Activated naive CD4-positive, alpha-beta T cell treated with Interleukin-2 at 50 U/mL for 16 hours (primary cell): ENCODE measurements at places on chromosomes 2 and 18.

DNA sequence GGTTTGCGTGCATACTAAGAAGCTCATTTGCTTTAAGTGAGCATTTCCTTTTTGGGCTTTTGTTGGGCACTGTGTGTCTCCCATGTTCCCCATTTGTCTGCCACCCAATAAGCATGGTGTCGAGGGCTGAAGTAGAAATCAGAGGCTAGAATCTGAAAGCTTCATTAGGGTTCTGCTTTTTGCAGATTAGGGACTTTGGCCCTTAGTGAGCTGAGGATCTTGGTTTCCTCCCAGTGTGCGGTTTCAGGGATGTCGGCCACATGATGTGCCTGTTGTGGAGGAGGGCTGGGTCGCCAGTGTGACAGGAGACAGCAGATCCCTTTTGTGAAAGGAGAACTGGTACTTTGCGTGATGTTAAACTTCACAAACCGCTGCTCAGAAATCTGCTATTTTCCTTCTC, 41.1 kb downstream of the PLEKHB2 start:
- DNase-seq = no peak

DNA sequence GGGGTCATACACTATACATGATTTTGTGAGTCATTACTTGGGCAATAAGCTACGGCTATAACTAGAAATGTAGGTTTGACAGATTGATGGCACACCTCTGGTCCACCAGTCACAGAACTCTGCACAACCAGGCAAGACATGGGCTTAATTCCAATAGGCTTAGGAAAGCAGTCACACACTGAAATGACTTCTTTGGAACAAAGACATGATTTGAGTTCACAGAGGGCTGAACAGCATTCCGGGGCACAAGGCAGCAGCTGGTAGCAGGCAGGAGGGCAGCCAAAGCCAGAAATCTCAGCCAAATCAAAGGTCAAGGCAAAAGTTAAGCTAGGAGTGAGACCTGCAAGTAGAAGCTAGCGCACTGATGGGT, 27.4 kb downstream of the FABP1 start:
- DNase-seq = no peak

- DNase-seq = no peak
These were observed 135.7 kb downstream of the THADA start for GRCh38 chr2:43460174-43460546.

DNA sequence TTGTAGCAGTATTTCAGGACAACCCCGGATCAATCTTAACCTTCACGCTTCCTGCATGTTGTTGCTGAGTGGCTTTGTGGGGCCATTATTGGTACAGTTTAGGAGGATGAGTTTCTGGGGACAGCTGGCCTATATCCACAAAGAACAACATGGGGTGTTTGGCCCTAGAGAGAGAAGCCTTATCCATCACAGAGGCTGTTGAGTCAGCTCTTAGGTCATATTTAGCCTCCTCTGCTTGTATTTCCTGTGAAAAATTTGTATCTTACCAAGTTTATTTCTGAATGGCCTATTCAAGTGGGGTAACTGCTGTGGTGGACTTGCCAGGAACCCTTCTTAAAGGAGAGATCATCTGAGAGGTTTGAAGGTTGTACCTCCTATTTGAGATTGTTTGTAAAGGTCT, 77.6 kb downstream of the MAP4K4 start:
- DNase-seq = no peak

DNA sequence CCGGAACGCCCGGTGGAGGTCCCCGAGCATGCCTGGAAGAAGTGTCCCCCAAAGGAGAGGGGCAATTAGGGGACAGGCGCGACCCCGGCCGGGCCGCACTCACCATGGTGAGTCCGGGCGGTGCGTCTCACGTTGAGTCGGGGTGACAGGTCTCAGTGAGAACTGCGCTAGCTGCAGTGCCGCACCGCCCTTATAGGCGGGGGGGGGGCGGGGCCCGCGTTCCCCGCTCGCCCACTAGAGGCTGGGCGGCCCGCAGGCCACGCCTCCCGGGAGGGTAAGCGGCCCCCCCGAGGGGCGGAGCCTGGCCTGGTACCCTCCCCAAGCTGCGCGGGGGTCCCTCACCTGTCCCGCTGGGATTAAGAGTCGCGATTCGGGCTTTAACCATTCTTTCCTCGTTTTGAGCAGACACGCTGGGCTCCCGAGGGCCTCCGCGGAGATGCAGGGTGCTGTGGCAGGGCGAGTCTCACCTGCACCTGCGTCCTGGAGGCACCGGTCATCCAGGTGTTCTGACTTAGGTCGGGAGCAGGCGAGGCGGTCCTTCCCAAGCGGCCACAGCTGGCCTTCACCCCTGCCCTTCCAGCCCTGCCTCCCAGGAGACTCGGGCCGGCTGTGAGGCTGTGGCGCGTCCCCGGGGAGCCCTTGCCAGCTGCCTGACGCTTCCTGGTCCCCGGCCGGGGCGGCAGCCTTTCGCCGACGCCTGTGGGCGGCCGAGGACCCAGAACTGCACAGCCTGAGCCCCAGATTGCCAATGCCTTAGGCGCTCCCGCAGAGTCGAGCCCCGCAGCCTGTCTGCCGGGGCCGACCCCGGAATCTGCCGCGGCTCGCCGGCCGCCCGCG, at the start of gene TUBA4A:
TSS of gene TUBA4A (minus strand) at position 166 of the 837 bp plus-strand sequence. CDS start at position 106, 60 bp downstream.
- peak; percentile 89 for DNase-seq

DNA sequence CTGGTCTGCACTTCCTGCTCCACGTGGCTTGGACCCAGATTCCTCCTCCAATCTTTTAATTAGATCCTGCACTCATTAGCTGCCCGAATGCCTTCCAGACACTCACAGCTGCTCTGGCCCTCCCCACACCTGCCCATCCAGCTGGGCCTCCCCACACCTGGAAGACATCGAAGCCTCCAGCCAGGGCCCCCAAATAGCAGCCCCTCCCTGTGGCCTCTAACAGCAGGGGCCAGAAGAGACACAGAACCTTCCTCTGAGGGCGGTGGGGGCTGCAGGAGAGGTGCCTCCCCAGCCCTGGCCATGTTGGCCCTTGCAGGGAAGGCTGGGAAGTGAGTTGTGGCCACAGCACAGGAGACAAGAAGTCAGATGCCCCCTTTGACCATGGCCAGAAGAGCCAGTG, 252.8 kb downstream of the DYSF start:
- no peak for DNase-seq

DNA sequence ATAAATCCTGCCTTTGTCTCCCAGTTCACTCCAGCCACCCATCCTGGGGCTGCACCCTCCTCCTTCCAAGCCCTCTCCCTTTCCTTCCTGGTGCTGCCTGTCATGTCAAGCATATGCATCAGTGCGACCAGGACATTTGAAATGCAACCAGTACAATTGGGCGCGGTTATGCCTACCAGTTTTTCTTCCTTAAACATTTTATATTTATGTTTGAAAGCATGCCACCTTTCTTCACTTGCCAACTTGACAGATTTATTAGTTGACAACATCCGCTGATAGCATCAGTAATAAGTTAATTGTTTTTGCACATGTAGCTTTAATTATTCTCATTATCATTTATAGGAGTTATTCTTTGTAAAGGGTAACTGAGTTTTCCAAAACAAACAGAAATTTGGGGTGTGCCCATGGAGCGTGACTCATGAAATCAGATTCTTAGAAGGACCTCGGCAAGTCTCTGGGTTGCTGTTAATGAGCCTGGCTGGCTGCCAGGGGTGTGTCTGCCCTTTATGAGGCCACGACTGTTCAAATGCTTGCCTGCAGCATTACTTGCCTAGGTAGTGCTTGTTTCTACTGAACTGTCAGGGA, 32.8 kb upstream of the IL1B start:
- peak; percentile 40 for DNase-seq

- no peak for DNase-seq
These were observed 21.4 kb upstream of the STON1 start for GRCh38 chr2:48508461-48509124.

DNA sequence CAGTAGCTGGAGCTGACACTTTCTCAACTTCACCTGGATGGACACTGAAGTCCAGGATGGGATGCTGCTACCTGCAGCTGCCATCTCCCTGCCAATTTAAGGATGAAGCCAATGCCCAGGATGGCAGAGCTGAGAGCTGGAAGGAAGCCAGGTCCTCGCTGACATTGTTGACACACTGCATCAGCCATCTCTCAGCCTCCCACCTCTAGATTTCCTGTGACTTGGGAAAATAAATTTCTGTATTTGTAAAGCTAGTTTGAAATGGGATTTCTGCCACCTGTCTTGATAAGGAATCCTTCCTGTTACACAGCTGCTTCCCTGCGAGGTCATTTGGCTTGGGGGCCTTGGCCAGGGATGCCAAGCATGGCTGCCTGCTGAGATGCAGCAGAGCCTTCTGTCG, 43.5 kb downstream of the KCTD1 start:
- no peak for DNase-seq

GRCh38 chr2:229387866-229388265, 116.8 kb upstream of the PID1 start:
- no peak for DNase-seq

DNA sequence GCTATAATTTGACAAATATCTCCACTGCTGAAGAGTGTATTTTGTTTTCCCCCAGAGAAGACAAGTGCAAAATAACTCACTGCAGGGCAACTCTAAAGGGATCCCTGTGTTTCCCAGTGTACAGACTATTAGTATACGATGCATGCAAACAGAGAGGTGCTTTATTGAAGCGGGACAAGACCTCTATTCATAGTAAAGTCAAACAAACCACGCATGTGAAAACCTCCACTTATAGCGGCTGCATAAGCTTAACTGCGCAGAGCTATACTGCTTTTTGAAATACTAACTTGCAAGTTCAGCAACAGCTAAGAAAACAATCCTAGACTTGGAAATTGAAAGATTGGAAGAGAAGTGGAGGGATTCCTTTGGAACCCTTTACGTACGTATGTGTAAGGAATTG, 15.6 kb downstream of the RNF144A start:
- no peak for DNase-seq

GRCh38 chr2:88080545-88080944, 12.9 kb downstream of the SMYD1 start:
- no peak for DNase-seq

DNA sequence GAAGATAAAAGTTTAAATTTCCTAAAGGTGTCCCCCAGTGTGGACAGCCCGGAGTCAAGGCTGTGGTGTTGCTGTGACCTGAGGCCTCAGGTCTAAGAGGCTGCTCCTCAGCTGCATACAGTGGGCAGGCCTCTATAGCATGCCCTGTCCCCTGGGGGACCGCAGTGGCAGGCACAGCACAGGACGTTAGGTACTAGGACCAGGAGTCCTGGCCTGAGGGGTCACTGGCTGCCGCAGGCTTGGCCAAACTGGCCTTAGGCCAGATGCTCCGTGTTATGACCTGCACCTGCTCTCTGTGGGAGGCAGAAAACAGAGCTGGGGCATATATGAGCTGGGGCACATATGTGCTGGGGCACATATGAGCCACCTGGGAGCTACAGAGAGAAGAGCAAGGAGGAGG, 21.2 kb upstream of the MAL start:
- no peak for DNase-seq

GRCh38 chr18:41145516-41145915, 809.5 kb upstream of the PIK3C3 start:
- DNase-seq = no peak

DNA sequence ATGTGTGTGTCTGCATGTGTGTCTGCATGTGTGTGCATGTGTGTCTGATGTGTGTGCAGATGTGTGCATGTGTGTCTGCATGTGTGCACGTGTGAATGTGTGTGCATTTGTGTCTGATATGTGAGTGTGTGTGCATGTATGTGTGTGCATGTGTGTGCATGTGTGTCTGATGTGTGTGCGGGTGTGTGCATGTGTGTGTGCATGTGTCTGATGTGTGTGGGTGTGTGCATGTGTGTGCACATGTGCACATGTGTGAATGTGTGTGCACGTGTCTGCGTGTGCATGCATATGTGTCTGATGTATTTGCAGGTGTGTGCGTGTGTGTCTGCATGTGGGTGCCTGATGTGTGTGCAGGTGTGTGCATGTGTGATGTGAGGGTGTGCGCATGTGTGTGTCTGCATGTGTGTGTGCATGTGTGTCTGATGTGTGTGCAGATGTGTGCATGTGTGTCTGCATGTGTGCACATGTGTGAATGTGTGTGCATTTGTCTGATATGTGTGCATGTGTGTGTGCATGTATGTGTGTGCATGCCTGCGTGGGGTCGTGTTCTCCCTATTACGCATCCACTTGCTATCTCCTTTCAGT, 470.1 kb upstream of the HS6ST1 start:
- no peak for DNase-seq

GRCh38 chr18:10205151-10205550, 249.3 kb upstream of the APCDD1 start:
- no peak for DNase-seq

DNA sequence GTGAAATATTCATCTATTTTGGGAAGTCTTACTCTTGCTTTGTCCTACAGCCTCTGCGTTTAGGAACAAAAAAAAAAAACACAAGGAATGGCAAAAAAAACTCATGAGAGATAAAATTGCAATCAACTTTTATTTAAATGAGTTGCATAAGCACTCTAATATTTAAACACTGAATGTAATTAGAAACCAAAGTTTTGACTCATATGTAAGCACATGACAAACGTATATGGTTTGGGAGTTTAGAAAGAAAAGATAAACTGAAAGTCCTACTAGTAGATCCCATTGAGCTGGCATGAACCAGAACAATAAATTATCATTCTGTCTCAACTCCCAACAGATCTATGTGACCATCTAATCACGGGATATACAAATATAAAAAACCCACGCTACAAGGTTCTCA, 44.8 kb downstream of the REV1 start:
- DNase-seq = no peak

GRCh38 chr2:227780981-227781615, 32.5 kb upstream of the CCL20 start:
- DNase-seq = no peak

- no peak for DNase-seq
These were observed 336.5 kb downstream of the KCNS3 start for GRCh38 chr2:18214936-18215335.

- peak; percentile 41 for DNase-seq
These were observed 13.7 kb upstream of the TET3 start for GRCh38 chr2:73970850-73971471.

GRCh38 chr2:190506666-190507065, 27.9 kb downstream of the NEMP2 start:
- DNase-seq = no peak

DNA sequence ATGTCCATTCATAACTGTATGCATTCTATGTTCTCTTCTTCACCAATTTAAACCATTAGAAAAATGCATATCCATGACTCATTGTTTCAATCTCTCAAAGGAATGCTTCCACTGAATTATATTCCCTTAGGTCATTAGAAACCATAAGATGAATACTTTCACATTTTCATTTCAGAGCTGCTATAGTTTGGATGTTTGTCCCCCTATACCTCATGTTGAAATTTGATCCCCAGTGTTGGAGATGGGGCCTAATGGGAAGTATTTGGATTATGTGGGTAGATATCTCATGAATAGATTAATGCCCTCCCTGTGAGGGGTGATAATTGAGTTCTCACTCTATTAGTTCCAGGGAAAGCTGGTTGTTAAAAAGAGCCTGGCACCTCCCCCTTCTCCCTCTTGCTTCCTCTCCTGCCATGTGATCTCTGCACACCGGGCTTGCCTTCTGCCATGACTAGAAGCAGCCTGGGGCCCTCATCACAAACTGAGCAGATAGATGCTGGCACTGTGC, 35.7 kb downstream of the THUMPD2 start:
- no peak for DNase-seq

GRCh38 chr2:120761164-120761861, 25.6 kb downstream of the GLI2 start:
- no peak for DNase-seq

- no peak for DNase-seq
These were observed 229.3 kb upstream of the ZSWIM2 start for GRCh38 chr2:187078297-187078696.

GRCh38 chr18:78900938-78901909, 78.4 kb upstream of the SALL3 start:
- no peak for DNase-seq

GRCh38 chr2:207933396-207934065, 91.8 kb downstream of the PLEKHM3 start:
- no peak for DNase-seq
